ENCODE measurements at places on chromosomes 4 and X.

DNA sequence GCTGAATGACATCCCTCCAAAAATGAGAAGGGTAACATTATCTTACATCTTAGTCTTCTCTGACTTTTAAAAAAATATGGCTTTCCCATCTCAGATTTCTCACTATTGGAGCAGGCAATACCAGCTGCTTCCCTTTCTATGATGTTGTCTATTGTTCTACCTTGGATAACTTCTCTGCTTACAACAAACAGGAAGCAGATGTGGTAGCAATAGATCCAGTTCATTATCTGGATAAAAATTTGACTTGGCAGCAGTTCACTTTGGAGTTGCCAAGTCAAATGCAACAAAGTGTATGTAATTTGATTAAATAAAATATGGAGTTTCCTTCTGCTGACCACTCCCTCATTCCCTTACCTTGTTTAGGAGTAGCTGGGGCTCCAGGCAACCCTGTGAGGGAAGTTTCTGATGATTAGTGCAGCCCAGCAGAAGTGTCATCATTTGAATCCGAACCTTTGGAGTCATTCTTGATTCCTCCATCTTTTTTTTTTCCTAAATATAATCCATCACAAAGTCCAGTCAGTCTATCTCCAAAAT is 72.0 kb upstream of the GPRIN3 start:
- DNase-seq: no peak

- no peak for DNase-seq
These were observed 766 bp downstream of the TEX13A start for GRCh38 chrX:105219454-105220401.

DNA sequence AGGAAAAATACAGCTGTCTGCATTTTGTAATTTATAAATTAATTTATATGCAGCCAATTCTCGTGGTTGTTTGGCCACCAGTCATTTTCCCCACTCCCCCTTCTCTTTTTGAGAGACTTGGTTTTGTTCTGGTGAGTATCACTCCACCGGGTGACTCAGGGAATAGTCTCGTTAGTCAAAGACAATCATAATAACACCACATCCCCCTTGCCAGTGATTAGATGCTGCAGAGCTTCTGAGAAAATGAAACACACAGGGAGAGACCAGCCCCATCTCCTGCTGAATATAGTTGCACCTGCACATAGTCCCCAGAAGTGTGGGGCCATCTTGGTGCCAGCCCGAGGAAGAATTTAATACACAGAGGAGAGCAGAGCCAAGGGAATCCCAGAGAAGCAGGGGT is 8.0 kb upstream of the FNIP2 start:
- DNase-seq: no peak

- no peak for DNase-seq
These were observed 19.2 kb upstream of the ADRA2C start for GRCh38 chr4:3746701-3747580.
